ENCODE measurements at places on chromosomes 3 and 15. TPM values are rescaled to one million over a fixed set of nuclear protein-coding genes. Genes with fewer than 3 reads are reported as not detected.

DNA sequence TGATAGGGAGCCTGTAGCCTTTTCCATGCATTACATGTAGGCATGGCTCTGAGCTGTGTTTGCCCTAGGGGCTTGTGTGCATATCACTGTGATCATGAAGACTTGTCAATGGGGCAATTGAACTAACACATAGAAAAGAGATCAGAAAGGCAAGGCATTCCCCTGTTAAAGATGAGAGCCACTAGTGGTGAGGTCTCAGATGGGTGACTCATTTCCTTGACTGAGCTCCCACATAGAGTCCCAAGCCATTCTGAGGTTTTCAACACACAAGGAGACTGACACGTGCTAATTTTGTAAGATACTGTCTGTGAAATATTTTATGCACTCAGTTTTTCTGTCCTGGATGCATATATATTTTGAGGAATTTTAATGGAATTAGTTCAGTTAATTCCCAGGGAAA, 53.8 kb downstream of the SAMMSON start:
- no peak for DNase-seq

DNA sequence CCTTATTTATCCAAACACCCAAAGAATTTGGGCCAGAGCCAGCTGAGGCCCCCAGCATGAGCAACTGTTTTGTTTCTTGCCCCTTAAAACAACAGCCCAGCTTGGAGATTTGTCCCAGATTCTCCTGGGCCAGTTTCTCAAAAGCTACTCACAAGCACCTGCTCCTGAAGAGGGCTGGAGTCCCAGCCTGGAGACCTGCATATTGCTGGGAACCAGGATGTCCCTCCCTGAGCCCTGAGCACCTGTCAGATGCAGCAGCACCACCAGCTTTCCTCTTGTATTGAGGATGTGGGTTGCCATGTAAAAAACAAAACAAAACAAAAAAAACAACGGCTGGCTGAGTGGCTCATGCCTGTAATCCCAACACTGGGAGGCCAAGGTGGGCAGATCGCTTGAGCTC, 7.0 kb upstream of the RFT1 start:
- no peak for DNase-seq

- peak; percentile 40 for DNase-seq
Measured at GRCh38 chr15:61146931-61147230, 82.2 kb downstream of the RORA start.

DNA sequence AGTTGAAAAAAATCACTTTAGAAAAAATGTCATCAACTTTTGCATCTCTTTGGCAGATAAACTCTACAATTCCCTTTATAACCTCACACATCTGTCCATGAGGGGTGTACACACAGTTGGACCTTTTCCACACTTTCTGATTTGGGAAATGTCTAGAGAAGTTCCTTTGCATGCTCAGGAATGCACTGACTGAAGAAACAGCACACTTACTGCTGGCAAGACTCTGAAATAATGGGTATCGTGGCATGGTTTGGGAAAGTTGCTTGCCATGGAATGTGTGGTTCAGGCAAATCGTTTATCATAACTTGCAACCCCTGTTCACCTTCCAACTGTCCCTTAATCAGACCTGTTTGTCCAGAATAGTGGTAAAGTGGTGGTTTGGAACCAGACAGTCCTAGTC, 135.3 kb upstream of the TGFBR2 start:
- no peak for DNase-seq

- no peak for DNase-seq
Measured at GRCh38 chr3:5071061-5071460, 51.0 kb upstream of the ARL8B start.

Gene HIGD1A
- 110 TPM for total RNA-seq

Gene ALDH1L1
- 0.60 TPM for total RNA-seq

Measured in neural progenitor cell (in vitro differentiated cells).